ENCODE measurements at places on chromosomes 5 and 9.
A peak's percentile ranks its signal among the peaks of the same experiment; 100 is the strongest.

DNA sequence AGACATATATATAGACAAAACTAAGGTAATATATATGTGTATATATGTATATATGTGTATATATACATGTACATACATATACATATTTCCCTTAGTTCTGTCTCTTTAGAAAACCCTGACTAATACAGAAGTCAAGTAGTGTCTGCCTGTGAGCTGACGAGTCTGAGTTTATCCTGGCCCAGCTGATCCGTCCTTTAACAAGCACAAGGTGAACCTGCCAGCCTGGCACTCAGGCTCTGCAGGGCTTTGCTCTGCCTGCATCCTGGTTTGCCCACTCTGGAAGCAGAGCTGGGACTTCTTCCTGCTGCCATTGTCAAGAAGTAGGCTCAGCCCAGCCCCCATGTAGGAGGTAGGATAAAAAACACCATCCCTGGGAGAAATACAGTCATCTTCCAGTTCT, 388.0 kb downstream of the ICE1 start:
- DNase-seq = no peak

- DNase-seq = peak; percentile 37
Observed at GRCh38 chr9:34375901-34376595, 650 bp downstream of the MYORG start.

GRCh38 chr5:139181835-139182452, 16.2 kb downstream of the SIL1 start:
- no peak for DNase-seq

- no peak for DNase-seq
Observed at GRCh38 chr5:95631255-95631958, 11.5 kb downstream of the GPR150 start.

DNA sequence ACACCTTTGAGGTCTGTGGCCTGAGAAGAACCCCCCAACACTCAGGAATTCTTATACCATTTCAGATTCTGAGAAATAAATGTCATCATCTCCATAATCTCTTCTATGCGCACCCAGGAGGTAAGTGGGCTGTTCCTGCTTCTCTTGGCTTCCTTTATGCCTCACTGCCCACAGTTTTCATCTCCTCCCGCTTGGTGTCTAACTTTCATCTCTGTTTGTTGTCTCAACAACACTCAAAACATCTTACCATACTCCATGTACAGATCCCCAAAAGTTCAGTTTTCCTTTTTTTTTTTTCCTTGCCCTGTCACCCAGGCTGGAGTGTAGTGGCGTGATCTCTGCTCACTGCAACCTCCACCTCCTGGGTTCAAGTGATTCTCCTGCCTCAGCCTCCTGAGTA, 170.2 kb upstream of the FREM1 start:
- no peak for DNase-seq

DNA sequence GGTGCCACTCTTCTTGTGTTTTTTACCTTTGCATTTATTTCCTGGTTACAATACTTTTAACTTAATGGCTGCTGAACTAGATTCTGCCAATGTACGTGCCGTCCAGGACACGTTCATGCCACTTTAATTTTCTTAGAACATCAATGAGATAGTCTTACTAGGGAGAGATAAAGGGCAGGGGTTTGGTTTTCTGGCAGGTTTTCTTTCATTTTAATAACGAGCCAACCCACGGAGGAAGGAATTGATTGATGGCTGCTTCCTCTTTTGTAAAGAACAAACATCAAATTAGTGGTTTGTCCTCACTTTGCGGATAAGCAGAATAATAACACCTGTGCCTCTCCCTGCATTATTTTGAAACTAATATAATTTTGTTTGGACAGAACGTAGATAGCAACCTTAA, 135.7 kb downstream of the DOCK8 start:
- no peak for DNase-seq

DNA sequence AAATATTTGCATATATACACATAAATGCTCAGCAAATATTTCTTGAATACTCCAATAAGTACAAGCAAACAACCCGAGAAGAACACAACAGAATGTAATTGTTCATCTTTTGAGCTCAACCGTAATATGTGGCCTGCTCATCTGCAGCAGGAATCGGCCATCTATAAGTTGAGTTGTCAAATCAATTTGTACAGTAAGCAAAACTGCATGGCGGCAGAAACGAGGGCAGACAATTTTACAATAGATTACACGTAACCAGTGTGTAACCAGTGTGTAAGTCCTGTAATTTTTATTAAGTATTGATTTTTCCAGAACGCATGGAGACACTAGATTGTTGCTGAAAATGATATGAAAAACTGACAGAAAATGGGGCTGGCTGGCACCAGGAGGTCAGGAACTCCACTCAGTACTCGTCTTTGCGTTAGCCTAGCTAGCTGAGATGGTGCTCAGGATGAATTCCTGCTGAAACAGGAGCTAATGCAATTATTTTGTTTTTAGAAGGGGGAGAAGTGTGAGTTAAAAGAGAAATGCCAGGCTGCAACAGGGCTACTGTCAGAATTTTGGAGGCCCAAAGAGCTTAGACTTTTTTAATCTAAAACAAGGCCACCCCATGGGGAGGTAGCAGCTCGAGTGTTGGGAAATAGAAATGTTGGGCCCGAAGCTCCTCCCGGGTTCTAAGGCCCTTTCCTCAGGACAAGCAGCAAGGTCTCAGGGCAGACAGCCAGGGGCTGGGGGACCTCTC, 682 bp downstream of the DHX29 start:
- no peak for DNase-seq

DNA sequence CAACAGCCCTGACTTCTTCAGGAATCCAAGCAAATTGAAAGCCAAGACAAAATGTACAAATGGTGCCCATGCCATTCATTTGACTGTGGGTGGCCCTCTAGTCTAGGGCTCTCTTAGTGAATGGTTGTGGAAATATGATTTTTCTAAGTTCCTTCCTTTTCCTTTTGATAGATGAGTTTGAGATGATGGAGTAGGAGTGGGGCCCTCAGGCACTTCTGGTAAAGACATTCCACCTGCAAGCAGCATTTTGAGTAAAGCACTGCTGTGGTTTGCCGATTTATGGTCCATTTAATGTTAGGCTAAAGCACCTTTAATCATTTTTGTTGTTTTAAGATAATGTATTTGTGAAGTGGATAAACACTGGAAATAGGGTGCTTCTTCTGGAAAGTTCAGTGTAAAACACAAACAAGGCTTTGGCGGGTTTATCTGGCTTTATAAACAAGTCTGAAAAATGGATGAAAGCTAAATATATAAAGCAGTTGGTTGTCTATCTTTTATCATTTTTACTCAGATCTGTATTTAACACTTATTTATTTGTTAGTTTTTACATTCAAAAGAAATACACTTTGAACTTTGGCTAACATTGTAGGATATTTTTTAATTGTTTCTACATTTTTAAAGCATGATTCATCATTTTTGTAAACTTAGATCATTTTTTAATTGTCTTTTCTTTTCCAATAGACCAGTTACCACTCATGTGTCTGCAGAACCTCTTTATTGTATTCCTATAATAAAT, 213.5 kb downstream of the PJA2 start:
- DNase-seq = no peak

DNA sequence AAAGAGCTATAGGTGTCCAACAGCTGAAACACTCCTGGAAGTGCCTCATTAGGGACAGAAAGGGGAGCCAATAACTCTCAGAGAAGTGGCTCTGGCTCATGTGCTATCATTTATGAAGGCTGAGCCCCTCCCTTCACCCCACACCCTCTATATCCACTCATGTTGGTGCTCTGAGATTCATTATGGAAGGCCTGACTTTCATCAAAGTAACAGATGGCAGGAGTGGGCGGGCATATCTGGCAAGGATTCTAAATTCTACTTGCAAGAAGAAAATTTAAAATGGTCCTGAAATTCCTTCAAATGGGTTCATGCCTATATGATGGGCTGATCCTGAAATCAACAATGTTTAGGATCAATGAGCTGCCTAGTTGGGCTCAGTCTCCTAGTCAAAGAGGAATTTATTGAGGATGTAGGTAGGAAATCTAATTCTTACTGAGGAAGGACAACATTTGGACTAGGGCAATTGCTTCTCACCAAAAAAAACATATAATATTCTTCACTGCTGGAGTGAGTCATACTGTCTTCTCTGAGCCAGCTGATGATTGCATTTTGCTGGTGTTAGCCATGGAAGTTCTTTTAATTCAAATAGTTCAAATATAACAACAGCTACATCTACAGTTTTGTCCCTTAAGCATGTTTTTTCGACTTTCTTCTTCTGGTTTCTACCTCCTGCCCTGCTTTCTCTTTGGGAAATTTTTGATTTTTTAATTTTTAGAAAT, 23.5 kb downstream of the NMRK1 start:
- no peak for DNase-seq

DNA sequence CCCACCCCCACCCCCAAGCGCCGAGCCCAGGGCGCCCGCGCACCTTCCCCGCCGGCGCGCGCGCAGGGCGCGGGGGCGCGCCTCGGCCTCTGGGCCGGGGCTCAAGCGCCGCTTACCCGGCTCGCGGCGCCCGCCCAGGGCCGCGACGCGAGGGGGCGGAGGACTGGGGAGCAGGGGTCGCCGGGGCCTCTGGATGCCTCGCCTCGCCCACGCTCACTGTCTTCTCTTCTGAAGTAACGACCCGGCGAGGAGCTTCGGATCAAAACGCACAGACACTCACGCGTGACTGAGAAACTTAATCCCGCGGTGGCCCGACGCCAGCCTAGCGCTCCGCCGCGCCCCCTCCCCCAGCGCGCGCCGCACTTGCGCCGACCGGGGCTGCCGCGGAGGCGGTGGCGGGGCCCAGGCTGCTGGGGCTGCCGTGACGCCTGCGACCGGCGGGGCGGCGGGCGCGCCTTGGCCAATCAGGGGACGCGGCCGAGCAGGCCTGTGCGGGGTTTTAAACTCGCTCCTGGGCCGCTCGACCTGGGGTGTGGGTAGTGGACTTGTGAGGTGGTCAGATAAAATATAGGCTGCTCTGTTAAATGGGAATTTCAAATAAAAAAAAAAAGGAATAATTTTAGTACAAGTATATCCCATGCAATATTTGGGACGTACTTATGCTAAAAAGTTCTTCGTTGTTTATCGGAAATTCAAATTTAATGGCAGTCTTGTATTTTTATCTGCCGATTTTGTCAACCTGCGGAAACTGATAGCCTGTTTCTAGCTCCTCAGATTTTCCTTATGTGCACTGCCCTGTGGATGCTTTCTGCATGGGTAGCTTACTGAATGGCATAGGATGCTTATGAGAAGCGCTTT, at the start of gene MPDZ:
Gene MPDZ, minus strand, starts transcription at position 409 of the 858 bp plus-strand sequence. CDS start 29,377 bp downstream, outside the sequence.
- no peak for DNase-seq

All from central memory CD8-positive, alpha-beta T cell (primary cell).